ENCODE measurements at places on chromosomes 1 and 21.

- no peak for DNase-seq
Observed at GRCh38 chr21:35342440-35342839, 293.3 kb upstream of the RUNX1 start.

DNA sequence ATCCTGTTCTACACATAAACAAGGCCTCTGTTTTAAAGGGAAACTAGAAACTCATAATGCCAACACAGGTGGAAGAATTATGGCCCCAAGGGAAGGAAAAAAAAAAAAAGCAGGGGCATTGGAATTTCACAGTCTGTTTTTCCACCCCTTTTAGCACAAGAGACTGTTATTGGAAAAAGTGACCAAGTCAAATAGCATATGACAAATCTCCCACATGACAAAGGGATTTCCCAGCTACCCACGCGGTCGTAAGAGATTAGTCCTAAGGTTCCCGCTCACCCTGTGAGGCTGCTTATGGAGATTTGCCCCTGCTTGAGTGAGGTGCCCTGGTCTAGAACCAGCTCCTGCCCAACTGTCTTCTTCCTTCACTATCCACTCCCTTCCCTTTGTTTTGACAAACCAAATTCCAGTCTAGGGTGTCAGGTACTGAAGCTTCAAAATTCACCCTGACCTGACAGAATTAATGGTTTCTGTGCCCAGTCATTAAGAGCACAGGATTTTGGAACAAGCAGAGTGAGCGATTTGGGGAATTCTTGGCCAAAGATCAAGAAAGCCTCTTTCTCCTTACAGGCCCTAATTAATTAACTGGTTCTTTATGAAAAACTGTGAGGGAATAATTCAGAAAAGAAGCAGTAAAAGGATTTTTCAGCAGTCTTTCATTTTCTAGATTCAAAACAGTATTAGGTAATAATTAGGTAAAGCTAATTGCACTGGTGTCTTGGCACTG is 107.3 kb downstream of the NMNAT2 start:
- DNase-seq: no peak

- DNase-seq: no peak
Observed at GRCh38 chr1:62057641-62058290, 136.9 kb upstream of the L1TD1 start.

GRCh38 chr1:232143315-232143886 is 486.5 kb downstream of the SIPA1L2 start:
- DNase-seq: no peak

DNA sequence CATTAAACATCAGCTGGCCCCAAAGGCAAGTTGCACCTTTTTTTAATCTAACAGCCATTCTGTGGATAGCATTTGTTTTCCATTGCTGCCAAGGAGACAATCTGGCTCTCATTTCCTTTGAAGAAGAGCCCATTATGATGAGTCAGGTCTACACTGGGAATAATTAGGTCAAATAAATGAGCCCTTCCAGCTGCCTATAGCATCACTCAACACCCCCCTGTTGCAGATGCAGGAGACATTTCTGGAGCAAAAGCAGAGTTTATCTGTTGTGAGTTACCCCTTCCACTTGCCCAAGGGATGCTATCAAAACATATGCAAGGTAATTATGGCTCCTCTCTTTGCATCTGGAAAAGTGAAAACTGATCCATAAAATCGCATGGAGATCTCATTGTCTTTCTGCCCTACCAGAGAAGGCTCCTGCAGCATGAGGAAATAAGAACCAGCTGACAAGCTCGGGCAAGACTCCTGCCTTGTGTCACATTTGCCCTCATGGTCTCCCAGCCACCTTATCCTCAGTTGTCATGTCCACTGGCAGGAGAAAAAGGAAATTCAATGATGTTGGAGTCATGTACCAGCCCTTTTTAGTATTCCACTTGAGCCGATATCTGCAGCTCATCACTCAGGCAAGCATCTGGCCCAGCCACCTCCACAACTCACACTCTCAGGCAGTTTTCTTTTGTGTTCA is 135.9 kb downstream of the SLC30A10 start:
- no peak for DNase-seq

DNA sequence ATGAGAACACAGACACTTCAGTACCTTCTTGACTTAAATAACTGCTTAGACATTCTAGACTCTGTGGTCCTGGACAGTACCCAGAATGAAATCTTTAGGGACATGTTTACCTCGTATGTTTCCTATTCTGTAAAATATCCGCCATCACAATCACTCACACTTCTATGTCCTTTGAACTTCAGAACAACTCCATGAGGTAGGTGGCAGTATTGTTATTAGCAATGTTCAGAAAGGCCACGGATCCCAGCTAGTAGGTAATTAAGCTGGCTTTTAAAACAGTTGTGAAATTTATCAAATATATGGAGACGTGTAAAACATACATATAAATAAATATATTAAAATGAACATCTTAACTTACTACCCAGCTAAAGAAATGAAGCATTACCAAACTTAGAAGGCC is 83.4 kb downstream of the CACHD1 start:
- DNase-seq: peak; percentile 19

GRCh38 chr1:43349594-43350306 is 9.0 kb upstream of the CDC20 start:
- DNase-seq: peak; percentile 54

- DNase-seq: no peak
Observed at GRCh38 chr1:3349161-3349967, 105.1 kb upstream of the ARHGEF16 start.

Measured in NCI-H1092 treated with DMSO at 0.1 percent for 48 hours (cell line).